ENCODE measurements at places on chromosomes 3 and 15.
A peak's percentile ranks its signal among the peaks of the same experiment; 100 is the strongest.

- DNase-seq, result no peak
Observed at GRCh38 chr3:24476871-24477656, 17.6 kb downstream of the THRB start.

DNA sequence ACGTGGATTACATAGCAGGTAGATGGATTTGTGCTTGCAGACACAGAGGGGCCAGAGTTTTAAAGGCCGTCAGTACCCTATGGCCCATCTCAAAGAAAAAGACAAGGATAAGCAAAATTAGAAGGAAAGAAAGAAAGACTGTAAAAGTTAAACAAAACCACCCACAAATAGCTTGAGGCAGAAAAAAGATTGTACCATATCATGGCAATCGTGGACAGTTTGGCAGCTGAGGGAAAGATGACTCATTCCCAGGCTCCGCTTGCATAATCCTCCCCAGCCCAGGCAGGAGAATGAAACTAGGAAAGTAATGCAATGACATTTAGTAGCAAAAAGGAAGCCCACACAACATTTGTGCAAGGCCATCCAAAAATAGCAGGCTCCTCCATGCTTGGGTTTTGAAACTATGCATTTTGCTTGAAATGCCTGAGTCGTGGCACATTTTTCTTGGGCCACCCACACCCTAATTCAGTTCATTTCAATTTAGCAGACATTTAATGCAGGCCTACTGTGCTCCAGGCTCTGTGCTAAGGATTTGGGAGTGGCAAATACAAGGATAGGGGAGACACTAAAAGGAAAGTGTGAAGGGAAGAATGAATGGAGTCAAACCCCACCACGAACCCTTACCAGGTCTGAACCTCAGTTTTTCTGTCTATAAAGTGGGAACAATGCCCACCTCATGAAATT lies 40.9 kb upstream of the SMAD3 start:
- DNase-seq, result no peak

GRCh38 chr3:72641684-72642083 lies 206.6 kb downstream of the SHQ1 start:
- DNase-seq, result no peak

GRCh38 chr3:81936817-81937216 lies 175.4 kb upstream of the GBE1 start:
- no peak for DNase-seq

DNA sequence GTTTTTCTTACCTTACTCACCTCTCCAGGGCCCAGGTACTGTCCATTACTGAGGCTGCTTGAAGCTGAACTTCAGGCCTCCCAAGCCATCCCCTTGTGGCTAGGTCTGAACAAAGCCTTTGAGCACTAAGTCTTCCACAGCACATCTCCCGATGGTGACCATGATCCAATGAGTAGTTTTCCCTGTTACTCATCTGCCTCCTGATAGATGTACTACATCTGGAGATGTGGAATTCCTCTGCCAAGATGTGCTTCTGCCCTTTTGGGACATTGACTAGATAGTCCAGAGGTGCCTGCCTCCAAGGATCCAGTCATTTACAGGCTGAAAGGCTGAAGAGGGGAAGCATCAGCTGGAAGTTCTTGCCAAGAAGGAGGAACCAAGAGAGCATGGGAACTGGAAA lies 28.9 kb upstream of the SLC35G2 start:
- no peak for DNase-seq

GRCh38 chr3:194340757-194341400 lies 10.2 kb downstream of the CPN2 start:
- DNase-seq, result no peak

- DNase-seq, result no peak
Observed at GRCh38 chr3:173709026-173709425, 311.5 kb downstream of the NLGN1 start.

DNA sequence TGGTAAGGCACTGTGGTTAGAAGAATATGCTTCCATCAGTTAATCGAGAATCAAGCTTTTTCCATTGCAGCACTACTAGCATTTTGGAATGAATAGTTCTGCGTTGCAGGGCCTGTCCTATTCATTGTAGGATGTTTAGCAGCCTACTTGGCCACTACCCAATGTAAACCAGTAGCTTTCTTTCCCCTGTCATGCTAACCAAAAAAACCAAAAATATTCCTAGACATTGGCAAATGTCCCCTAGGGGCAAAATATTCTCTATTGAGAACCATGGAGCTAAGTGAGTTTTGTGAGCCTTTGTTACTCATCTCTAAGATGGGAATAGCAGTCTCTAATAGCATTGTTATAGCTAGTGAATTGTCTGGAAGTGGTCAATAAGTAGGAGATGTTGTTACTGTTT lies 187.2 kb downstream of the CADPS start:
- DNase-seq, result no peak

GRCh38 chr3:31876331-31876730 lies 104.7 kb downstream of the OSBPL10 start:
- DNase-seq, result no peak

- DNase-seq, result no peak
Observed at GRCh38 chr15:36590838-36591237, 11.4 kb downstream of the CDIN1 start.

GRCh38 chr3:127747751-127748521 lies 74.4 kb downstream of the MGLL start:
- no peak for DNase-seq

GRCh38 chr3:364287-364686 lies 167.7 kb downstream of the CHL1 start:
- no peak for DNase-seq

DNA sequence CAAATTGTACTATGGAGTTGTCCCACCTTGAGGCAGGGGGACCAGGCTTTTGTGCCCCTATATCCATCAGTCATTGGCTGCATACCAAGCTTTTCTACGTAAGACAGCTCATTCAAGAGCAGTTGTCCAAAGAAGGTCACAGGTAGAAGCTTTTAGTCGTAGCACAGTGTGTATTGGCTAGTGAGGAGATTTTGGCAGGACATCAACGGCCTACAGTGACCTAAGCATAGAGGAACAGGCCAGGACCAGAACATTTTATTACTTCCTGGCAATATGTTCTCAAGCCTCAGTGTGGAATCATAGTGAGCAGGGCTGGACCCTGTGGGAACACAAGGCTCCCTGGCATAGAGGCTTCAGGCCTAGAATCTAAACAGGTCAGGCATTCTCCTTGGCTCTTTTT lies 105.4 kb upstream of the ANKRD28 start:
- no peak for DNase-seq

- DNase-seq, result no peak
Observed at GRCh38 chr3:175389560-175389959, 530.4 kb downstream of the NAALADL2 start.

DNA sequence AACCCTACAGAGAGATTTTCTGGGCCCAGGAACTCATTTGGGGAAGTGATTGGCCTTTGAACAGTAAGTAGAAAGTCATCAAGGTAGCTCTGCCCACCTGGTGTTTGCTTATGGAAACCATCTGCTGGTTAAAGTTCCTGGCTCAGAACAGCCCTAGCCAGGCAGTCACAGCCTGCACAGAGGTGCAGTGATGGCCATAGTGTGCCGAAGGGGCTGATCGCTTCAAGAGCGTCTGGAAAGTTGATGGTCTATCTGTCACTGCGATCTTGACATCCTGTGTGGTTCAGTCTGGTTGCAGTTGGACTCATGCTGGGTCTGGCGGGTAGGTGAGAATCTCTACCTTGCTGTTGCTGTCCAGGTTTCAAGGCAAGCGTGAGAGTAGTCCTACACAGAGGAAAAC lies 151.6 kb downstream of the SLCO3A1 start:
- DNase-seq, result no peak

DNA sequence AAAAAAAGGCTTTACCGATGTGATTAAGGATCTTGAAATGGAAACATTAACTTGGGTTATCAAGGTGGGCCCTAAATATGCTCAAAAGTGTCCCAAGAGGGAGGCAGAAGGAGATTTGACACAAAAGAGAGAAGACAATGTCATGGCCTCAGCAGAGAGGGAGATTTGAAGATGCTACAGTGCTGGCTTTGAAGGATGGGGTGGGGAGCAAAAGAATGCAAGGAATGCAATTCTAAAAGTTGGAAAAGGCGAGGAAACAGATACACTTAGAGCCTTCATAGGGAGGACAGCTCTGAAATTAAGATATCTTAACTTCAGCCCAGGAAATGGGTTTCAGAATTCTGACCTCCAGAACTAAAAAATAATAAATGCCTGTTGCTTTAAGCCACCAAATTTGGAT lies 314.5 kb upstream of the CCDC54 start:
- no peak for DNase-seq

GRCh38 chr15:69669446-69669845 lies 216.8 kb downstream of the RPLP1 start:
- no peak for DNase-seq

DNA sequence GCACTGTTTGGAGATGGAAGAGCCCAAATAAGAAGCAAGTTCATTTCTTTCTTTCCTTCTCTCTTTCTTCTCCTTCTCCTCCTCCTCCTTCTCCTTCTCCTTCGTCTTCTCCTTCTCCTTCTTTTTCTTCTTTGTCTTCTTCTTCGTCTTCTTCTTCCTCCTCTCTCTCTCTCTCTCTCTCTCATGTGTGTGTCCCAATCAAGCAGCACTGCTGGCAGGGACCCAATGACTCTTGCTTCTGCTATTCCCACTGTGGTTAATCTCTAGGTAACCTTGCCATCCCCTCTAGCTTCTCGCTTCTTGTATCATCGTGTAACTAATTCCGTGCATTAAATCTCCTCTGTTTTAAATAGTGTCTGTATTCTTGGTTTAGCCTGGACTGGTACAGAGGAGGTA lies 26.1 kb upstream of the ZNF280D start:
- no peak for DNase-seq

GRCh38 chr3:149459491-149460059 lies 14.9 kb upstream of the TM4SF4 start:
- DNase-seq, result no peak

GRCh38 chr3:179224584-179224983 lies 26.3 kb downstream of the KCNMB3 start:
- DNase-seq, result no peak

DNA sequence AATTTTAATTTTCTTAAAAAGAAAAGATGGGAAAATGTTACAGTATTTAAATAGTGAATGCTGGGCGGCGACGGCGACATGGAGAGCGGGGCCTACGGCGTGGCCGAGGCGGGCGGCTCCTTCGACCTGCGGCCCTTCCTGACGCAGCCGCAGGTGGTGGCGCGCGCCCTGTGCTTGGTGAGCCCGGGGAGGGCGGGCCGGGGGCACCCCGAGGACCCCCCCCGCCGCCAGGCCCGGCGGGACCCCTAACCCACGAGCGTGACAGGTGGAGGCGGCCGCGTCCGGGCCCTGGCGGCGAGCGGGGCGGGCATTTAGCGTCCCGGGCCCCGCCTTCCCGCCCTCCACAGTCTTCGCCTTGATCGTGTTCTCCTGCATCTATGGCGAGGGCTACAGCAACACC lies 38.4 kb upstream of the GOLGA8J start:
- no peak for DNase-seq

- DNase-seq, result peak; percentile 48
Observed at GRCh38 chr15:75349851-75350588, 3.2 kb downstream of the NEIL1 start.

DNA sequence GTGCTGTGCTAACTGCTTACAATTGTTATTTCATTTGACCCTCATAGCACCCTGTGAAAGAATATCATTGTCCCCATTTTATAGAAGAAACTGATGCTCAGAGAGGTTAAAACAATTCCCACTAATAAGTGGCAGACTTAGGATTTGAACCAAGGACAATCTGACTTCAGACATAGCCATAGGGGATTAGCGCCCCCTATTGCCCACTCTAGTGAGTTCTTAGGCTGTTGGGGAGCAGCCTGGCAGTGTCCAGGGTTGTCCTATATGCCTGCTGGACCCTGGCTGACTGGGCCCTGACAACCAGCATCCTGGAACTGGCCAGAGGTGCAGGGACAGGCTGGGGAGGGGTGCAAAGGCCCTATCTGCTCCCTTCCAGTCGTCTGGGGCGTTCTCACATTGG lies 15.4 kb downstream of the DPH3 start:
- DNase-seq, result no peak

DNA sequence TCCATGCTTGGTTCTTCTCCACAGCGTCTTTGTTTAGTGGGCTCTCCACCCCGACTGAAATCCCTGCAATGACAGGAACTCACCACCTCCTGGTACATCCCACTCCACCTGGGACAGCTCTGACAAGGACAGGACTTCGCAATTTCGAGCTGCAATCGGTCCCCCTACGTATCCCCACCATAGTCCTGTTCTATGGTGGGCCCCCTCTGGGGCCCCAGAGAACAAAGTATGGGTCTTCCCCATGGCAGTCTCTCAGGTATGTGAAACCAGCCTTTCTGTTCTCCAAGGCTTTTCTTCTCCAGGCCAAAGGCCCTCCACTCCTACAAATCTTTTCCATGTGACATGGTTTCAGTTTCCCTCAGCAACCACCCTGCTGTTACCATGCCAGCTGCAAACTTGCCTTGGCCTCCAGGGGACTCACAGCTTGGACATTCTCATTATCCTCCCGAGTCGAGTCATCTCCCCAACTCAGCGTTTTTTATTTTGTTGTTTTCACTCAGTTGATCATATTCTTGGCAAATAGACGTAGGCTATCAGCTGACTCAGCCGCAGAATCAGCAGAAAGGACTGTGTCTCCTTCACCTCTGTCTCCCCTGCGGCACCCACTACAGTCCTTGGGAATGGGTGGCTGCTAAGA lies 233.3 kb downstream of the OPA1 start:
- DNase-seq, result no peak

- DNase-seq, result no peak
Observed at GRCh38 chr15:76185716-76186115, 125.6 kb downstream of the ETFA start.

GRCh38 chr3:107683447-107683846 lies 160.7 kb downstream of the BBX start:
- DNase-seq, result no peak

DNA sequence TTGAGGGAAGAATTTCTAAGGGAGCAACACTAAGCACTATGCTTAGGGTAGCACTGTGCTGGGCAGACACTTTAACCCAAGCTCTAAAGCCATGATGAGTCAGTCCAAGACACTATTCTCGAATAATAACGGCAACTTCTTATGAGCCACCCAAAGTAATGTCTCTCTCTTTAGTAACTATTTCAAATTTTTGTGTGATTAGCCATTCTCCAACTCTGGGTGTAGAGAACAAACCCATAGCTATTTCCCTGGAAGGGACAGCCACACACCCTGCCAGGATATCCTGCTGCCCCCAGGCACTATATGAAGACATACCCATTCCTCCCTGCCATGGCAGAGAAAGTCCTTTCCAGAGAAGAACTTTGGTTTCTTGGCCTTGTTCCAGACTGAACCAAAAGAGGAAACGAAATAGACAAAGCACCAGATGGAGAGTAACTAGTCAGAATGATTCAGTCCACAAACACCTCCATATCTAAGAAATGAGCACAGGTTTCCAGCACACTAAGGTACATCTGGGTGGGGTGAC lies 384.9 kb upstream of the THBS1 start:
- no peak for DNase-seq

DNA sequence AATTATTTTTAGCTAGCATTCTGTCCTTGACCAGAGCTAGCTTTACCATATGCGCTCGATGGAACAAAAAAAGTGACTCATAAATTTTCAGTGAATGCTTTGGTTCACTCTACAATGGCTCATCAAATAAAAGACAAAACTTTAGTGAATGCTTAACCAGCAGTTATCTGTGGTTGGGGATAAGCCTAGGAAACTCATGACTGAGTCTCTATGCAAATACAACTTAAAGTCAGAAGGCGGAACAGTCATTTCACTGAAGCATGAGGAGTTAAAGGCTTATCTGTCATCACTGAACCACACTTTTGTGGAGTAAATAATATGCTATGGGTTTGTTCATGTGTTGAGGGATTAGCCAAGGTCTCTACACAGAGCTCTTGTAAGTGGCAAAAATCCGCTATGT lies 308.4 kb downstream of the SQOR start:
- DNase-seq, result no peak

- DNase-seq, result peak; percentile 67
Observed at GRCh38 chr15:90838139-90838538, 30.2 kb upstream of the FURIN start.
